LoVo (cell line): ENCODE measurements at places on chromosomes 2 and 18.

DNA sequence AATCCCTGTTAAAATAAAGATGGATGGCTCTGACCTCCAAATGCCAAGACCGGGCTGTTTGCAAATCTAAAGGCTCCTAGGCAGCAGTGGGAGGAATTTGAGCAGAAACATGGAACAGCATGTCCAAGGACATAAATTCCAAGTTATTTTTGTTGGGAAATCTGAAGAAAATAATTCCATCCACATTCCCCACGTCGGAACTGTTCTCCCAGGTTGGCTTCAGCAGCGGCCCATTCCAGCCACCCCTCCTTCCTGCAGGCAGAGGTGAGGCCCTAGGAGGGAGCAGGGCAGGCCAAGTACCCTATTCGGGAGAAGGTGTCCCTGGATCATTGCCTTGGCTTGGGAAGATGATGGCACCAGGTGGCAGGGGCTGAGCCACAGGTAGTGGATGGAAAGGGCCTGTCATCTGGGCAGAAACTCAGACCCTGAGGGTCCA lies 117.1 kb downstream of the CAPN13 start:
- no peak for DNase-seq

DNA sequence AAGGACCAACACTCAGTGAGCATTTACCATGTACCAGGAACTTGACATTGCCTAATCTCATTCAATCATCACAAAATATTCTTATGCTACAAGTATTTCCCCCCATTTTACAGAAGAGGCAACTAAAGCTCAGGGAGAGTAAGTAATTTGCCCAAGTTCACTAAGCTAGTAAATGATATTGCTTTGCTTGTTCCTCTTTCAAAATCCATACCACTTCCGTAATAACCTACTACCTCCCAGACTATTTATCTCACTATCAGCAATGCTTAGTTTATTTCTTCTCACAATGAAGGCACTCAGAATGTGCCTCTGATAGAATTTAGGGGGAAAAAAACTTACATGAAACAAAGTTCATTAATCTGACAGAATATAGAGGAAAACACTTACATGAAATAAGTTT lies 1070.9 kb upstream of the FANCL start:
- no peak for DNase-seq

DNA sequence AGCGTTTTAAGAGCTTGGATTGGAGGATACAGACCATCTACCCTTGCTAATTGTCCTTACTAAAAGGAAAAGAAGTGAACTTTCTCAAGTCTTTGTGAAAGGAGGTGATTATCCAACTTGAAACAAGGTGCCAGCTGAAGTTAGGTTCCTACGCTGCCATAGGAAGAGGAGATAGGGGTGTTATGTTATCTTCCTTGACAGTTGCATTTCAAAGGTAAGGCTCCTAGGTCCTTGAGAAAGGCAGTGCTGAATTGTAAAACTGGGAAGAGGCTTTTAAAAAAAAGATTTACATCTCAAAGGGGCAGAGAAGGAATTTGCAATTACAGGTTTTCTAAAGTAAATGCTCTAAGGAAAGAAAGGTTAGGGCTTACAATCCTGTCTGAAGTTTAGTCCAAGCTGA lies 810.2 kb upstream of the LRATD1 start:
- no peak for DNase-seq

- DNase-seq: no peak
Measured at GRCh38 chr2:107747964-107748583, 78.6 kb upstream of the RGPD4 start.

- DNase-seq: no peak
Measured at GRCh38 chr18:58541146-58541788, 87.6 kb downstream of the ALPK2 start.

DNA sequence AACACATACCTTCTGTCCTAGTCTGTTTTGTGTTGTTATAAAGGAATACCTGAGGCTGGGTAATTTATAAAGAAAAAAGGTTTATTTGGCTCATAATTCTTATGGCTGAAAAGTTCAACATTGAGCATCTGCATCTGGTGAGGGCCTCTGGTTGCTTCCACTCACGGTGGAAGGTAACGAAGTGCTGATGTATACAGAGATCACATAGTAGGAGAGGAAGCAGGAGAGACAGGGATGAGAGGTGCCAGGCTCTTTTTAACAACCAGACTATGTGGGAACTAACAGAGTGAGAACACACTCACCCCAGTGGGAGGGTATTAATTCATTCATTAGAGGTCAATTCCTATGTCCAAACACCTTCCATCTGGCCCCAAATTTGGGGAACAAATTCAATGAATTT lies 463.8 kb downstream of the DSC3 start:
- DNase-seq: no peak

GRCh38 chr18:77316008-77316407 lies 66.4 kb downstream of the GALR1 start:
- no peak for DNase-seq

- no peak for DNase-seq
Measured at GRCh38 chr2:29059624-29060023, 14.7 kb downstream of the PCARE start.

DNA sequence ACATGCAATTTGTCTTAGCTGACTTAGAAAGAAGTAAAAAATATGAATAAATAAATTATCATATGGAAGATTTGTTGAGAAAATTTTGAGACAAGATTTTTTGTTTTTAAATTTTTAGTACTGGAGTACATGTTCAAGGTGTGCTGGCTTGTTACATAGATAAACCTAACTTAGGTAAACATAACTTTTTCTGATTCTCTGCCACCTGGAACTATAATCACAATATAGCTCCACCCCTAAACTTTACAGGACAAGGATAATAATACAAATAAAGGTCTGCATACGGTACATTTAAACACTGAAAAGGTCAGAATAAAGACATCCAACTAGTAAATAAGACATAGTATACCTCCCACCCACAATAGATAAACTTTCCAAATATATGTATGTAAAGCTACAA lies 330.5 kb downstream of the LRRTM4 start:
- DNase-seq: no peak

DNA sequence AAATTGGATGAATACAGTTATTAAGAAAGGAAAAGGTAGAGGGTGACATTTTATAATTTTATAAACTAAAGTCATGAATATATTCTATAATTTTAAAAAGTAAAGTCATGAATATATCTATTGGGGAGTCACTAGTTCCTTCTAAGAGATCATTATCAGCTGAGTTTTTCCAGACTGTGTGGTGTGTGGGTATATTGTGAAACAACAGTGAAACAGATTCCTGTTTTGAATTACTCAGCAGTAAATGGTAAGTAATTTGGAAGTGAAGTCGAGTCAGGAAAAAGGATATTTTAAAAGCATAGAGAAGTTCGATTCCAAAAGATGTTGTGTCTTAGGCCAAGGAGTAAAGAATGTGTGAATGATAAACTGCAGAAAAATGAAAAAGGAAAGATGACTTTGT lies 1018.2 kb upstream of the NXPH2 start:
- DNase-seq: no peak

- peak; percentile 79 for DNase-seq
Measured at GRCh38 chr2:10283106-10284062, 19.3 kb upstream of the HPCAL1 start.

DNA sequence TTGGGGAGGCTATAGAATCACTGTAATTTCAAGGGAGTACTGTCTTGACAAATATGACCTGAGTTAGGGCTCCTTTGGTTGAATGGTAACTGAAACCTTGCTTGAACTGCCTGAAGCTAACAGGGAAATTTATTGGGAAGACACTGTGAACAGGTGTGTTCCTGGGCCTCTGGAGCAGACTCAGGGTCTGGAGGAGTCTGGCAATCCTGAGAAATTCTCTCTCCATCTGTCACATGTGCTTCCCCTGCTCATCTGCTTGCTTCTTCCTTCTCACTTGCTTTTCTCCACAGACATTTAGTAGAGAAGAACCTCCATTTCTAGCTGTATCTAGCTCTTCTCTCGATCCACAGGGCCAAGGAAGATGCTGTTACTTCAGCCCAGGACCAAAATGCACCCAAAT lies 476.5 kb downstream of the LRP1B start:
- no peak for DNase-seq

- no peak for DNase-seq
Measured at GRCh38 chr2:141534666-141535362, 596.0 kb downstream of the LRP1B start.

GRCh38 chr2:68741805-68742306 lies 7.2 kb downstream of the ARHGAP25 start:
- no peak for DNase-seq

- no peak for DNase-seq
Measured at GRCh38 chr2:48508461-48509124, 21.4 kb upstream of the STON1 start.

GRCh38 chr2:135647836-135648579 lies 93.6 kb upstream of the UBXN4 start:
- no peak for DNase-seq

- no peak for DNase-seq
Measured at GRCh38 chr18:13539050-13539449, 187.3 kb downstream of the FAM210A start.

- no peak for DNase-seq
Measured at GRCh38 chr18:36658611-36659010, 170.2 kb downstream of the TPGS2 start.

GRCh38 chr2:78718473-78718872 lies 307.0 kb upstream of the REG3G start:
- no peak for DNase-seq

- DNase-seq: no peak
Measured at GRCh38 chr2:156332284-156332533, 312 bp downstream of the NR4A2 start.

GRCh38 chr18:50696929-50697328 lies 122.9 kb downstream of the MRO start:
- no peak for DNase-seq

- DNase-seq: no peak
Measured at GRCh38 chr18:34604591-34604990, 105.5 kb upstream of the DTNA start.

DNA sequence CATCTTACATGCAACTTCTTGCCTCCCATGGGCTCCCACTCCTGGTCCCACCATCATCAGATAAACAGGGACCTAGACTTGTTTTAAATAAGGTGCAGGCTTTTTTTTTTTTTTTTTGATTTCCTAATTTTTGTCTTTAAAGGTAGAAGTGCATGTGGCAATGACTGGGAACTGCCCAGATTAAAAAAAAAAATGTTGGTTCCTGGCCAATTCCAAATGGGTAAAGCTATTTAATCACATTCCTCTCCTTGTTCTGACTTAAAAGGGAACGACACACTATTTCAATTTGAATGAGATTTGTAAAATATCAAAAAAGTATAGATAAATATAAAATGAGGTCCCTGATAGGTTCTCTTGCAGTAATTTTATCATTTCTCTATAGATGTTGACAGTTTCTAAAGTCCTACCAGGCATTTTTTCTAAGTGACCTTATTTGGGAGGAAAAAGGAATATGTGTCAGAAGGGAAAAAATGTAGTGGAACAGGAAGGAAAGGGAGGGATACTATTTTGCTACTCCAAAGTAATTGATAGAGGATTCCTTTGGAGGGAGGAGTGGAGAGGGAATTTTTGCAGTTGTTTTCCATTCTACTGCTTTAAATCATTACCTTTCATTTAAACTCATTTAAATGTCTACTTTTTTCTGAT lies 43.3 kb downstream of the DDX1 start:
- DNase-seq: no peak

- DNase-seq: no peak
Measured at GRCh38 chr2:153971250-153971649, 99.5 kb downstream of the GALNT13 start.

GRCh38 chr2:181046833-181047232 lies 66.4 kb downstream of the UBE2E3 start:
- no peak for DNase-seq

DNA sequence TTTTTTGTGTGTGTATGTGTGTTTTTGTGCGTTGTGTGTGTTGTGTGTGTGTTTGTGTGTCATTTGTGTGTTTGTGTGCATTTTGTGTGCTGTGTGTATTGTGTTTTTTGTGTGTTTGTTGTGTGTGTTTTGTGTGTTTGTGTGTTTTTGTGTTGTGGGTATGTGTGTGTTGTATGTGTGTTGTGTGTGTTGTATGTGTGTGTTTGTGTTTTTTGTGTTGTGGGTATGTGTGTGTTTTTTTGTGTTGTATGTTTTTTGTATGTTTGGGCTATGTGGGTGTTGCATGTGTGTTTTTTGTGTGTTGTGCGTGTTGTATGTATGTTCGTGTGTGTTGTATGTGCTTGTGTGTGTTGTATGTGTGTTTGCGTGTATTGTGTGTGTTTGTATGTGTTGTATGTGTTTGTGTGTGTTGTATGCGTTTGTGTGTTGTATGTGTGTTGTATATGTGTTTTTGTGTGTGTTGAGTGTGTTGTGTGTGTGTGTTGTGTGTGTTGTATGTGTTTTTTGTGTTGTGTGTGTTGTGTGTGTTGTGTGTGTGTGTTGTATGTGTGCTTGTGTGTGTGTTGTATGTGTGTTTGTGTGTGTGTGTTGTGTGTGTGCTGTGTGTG lies 275.3 kb downstream of the HRH4 start:
- DNase-seq: no peak

- no peak for DNase-seq
Measured at GRCh38 chr2:137316075-137316474, 550.7 kb downstream of the THSD7B start.

- DNase-seq: no peak
Measured at GRCh38 chr2:142714600-142714999, 162.9 kb upstream of the KYNU start.

GRCh38 chr2:197273485-197273884 lies 37.1 kb downstream of the ANKRD44 start:
- no peak for DNase-seq

DNA sequence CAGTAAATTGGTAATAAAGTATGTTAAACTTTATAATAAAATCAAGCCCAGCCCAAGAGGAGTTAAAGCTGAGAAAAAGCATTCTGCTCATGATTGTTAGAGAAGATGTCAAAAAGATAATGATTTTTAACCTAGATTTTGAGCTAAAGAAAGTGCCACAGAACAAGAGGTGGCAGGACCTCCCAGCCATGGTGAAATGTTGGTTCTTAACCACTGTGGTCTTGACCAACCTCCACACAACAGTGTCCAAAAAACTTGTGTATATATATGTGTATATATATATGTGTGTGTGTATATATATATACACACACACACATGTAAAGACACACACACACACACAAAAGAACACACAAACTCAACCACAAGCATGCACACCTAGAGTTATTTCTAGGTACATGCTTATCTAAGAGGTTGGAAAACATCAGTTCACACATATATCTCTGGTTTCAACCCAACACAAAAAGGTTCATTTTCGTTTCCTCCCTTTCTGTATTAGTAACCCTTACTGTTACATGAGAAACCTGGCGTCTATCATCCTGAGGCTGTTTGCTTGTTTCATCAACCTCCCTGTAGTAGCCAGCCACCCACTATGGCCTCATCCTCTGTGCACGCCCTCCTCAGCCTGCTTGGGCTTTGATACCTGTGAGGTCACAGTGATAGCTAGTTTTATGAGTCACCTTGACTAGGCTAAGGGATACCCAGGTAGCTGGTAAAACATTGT lies 631.8 kb upstream of the ID2 start:
- DNase-seq: peak; percentile 7

GRCh38 chr2:2563309-2563860 lies 232.3 kb upstream of the MYT1L start:
- DNase-seq: no peak
